ENCODE measurements at places on chromosomes 11 and 22. TPM values are rescaled to one million over a fixed set of nuclear protein-coding genes. Genes with fewer than 3 reads are reported as not detected.

GRCh38 chr11:17630936-17631335, 83.9 kb downstream of the OTOG start:
- DNase-seq: no peak

Gene CDC42EP1
- 15.4 TPM for total RNA-seq

Gene FGF4
- total RNA-seq: not detected

DNA sequence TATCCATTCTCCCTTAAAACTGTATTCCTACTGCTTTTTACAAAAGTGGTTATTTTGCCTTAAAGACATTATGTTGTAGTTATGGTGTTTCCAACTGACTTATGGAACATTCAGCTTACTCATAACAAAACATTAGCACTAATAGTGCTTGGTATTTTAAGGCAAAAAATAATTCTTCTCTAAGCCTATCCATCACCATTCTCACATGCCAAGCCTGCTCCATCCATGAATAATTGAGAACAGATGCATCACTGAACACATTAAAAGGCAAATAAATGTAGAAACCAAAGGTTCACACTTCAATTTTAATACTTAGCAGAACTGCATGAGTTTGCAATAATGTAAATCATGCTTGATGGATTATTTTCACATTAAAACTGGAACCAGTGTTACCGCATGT, 42.3 kb upstream of the DDI1 start:
- DNase-seq: no peak

- peak; percentile 93 for DNase-seq
These were observed 219.9 kb downstream of the MN1 start for GRCh38 chr22:27581688-27582087.

GRCh38 chr11:30811226-30811755, 225.1 kb upstream of the MPPED2 start:
- no peak for DNase-seq

- no peak for DNase-seq
These were observed 1.1 kb downstream of the YWHAH start for GRCh38 chr22:31945443-31945855.

DNA sequence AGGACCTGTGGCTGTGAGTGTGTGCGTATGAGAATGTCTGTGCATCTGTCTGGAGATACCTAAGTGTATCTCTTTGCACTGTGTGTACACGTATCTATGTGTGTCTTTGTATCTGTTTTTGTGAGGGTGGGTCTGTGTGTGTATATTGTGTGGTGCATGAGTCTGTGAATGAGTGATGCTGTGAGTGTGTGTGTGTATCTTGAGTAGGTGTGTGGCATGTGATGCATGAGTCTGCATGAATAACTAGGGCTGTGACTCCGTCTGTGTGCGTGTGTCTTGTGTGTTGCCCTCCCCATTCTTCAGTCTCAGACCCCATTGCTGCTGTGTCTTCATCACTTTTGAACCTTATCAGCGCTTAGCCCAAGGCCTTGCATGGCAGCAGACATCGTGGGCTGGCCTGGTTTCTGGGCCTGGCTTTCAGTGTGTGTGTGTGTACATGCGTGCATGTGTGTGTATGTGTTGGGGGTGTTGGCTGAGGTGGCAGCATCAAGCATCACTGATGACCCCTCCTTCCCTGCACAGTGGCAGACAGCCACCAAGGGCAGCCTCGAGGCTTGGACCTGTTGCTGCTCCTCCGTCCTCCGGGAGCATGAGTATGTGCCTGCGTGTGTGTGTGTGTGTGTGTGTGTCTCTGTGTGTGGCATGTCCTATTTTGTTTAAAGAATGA, 1.4 kb downstream of the SGSM1 start:
- no peak for DNase-seq

Gene BTBD18
- not detected for total RNA-seq

DNA sequence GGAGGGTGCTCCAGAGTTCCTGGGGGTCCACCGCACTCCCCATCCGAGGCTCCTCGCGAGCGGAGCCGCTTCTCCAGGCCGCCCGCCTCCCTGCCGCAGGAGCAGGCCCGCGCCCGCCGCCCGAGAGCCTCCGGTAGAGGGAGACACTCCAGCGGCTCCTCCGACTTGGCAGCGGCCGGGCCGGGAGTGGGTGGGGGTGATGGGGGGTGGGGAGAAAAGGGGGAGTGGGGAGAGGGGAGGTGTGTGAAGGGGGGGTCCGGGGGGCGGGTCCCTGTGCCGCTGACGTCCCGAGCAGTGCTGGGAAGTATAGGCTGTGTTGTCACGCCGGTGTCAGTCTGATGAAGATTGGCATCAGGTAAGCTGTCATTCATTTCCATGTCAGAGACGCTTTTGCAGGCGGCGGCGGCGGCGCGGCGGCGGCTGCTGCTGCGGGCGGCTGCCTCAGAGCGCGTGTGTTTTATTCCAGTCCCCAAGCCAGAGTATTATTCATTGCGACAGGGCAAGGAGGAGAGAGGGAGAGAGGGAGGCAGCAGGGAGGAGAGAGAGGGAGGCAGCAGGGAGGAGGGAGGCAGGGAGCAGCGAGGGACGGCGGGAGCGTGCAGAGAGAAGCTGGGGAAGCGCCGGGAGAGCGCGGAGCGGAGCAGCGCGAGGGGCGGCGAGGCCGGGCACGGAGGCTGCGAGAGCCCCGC, at the start of gene PKNOX2:
PKNOX2 (plus strand) TSS at position 330 of the 689 bp plus-strand sequence. CDS start 186,555 bp downstream, outside the sequence.
- DNase-seq: peak; percentile 84

Gene SHANK3
- total RNA-seq: 19.3 TPM

GRCh38 chr11:117045956-117046355, 52.3 kb downstream of the SIK3 start:
- no peak for DNase-seq

GRCh38 chr11:103494491-103494890, 385.3 kb downstream of the DYNC2H1 start:
- no peak for DNase-seq

Gene MPPED2
- 8.9 TPM for total RNA-seq

DNA sequence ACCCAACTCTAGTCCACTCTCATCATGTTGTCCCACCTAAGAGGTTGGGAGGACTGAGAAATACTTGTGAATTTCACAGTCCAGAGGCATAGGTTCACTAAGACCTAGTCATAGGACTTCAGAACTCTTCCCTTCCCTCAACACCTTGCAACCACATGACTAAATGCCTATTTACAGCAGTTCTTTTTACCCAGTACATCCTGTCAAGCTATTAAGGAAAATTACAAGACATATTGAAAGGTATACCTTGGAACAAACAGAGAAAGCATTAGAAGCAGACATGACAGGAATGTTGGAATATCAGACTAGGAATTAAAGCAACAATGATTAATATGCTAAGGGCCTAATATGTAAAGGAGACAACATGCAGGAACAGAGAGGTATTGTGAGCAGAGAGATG, 563.8 kb upstream of the LRRC4C start:
- DNase-seq: no peak

- no peak for DNase-seq
These were observed 1.9 kb downstream of the TMEM45B start for GRCh38 chr11:129817534-129818051.

Gene BSX
- total RNA-seq: not detected

- DNase-seq: peak; percentile 77
These were observed 17.7 kb downstream of the TXN2 start for GRCh38 chr22:36463783-36464184.

Gene B4GALNT4
- 0.94 TPM for total RNA-seq

DNA sequence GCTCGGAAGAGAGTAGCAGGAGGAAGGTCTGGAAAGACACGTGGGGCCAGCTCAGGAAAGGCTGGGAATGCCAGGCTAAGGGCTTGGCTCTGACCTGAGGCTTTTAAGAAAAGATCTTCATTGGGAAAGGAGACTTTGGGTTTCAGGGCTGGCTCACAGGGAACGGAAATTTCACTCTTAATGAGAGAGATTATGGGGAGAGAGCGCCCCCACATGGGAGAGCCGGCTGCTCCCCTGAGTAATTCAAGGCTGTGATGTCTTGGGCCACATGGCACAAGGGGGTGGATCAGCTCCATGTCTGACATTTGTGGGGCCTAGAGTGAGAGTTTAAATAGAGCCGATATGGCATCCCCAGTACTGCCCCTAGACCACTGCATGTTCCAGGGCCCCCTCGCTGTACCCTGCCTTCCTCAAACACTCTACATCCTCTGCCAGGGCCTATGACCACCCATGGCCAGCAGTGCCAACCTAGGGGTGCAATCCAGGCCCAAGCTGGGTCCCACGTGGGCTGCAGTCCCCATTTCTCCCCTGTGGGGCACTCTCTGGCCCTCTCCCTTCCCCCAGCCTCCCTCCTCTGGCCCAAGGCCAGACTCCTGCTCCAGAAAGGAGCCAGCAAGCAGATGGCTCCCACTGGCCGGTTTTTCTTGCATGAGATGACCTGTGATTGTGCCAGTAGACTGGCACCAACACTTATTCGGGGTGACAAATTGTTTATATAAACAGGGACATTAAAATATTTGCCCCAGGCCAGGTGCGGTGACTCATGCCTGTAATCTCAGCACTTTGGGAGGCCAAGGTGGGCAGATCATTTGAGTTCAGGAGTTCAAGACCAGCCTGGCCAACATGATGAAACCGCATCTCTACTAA, 75.2 kb downstream of the ISX start:
- no peak for DNase-seq

GRCh38 chr11:119343726-119344125, 2.8 kb downstream of the MFRP start:
- DNase-seq: no peak

DNA sequence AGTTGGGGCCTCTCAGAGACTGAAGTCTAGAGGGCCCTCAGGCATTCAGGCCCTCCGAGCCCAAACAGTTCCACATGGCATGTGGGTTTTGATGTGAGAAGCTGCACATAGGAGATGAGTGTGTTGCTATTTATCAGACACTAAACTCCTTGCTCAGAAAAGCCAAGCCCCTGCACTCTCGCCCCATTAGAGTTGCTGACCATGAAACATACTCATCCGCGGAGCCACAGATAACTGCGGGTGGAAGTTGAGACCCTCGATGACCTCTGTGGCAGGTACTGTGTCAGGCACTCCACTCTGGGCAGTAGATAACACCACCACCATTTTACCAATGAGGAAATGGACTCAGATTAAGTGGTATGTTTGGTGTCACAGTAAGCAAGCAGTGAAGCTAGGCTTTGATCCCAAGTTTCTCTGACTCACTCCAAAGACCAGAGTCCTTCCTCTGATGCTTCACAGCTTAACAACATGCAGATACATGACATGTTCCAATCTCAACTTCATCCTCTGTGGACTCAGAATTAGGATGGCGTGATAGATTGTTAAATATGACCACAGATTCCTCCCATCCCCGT, 202.1 kb downstream of the ADAMTS15 start:
- DNase-seq: no peak

GRCh38 chr11:95358511-95359340, 127.7 kb upstream of the SESN3 start:
- DNase-seq: peak; percentile 44

DNA sequence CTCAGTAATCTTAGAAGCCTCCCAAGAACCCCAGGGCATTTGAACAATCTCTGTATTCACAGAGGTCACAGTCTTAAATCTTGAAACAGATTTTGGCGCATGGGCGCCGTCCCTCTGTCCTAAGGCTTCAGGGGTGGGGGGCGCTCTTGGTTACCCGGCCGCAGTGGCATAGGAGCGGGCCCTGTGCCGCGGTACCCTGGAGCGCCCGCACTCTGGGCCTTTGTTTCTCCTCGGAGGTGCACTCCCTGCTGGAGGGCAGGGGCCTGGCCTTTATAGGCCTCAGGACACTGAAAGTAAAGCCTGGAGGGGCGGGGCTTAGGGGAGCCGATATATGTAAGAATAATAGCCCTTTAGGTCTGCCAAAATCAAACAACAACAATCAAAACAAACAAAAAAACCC, 197.3 kb upstream of the FOLH1 start:
- DNase-seq: no peak

GRCh38 chr22:33381531-33382406, 323.6 kb upstream of the SYN3 start:
- DNase-seq: no peak

DNA sequence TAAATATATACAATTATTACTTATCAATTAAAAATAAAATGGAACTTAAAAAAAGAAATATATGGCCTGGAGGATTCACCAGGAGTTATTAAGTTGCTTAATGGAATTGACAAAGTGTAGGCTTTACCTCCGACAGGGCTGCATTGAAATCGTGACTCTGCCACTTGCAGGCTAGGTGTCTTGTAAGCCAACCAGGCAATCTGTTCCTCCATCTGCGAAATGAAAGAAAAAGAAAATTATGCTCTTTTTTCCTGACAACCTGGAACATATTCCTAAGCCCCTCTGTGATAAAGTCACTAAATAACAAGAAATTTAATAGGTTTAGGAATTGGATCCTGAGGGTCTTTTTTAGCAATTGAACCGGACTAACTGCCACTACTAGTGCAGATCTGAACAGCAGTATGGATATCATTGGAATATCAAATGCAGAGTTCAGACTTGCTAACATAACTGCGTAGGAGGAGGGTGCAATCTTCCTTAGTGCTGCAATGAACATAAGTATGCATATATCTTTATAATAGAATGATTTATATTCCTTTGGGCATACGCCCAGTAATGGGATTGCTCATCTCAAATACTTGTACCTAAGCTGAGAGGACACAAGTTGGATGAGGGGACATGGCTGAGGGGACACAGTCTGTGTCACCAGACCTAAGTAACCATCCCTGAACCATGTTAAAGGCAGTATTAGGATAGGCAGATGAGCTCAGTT, 42.5 kb upstream of the CEP126 start:
- no peak for DNase-seq

GRCh38 chr11:126756855-126757254, 243.7 kb downstream of the KIRREL3 start:
- no peak for DNase-seq

- no peak for DNase-seq
These were observed 9.1 kb downstream of the SLN start for GRCh38 chr11:107702723-107703122.

GRCh38 chr11:10602366-10602765, 33.9 kb upstream of the LYVE1 start:
- DNase-seq: no peak

DNA sequence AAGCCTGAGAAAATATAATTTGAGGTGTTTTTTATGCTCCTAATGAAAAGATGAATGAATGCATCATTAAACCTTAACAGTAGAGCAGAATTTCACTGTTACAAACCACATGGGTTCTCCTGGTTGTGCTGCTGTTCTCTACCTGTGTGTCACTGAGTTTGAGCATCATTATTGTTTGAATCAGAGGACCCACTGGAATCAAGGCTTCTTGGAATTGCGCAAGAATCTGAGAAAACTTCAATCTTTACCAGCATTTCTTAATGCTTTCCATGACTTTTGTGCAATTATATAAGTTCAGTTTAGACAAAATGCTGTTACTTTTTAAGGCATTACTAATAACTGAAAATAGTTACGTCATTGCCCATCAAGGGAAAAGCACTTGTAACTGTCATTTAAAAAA, 18.8 kb upstream of the RBX1 start:
- no peak for DNase-seq

- peak; percentile 46 for DNase-seq
These were observed 37.7 kb downstream of the NTM start for GRCh38 chr11:131408025-131408640.

Gene RIC3
- 11.1 TPM for total RNA-seq

- DNase-seq: no peak
These were observed 1.7 kb upstream of the DIXDC1 start for GRCh38 chr11:111935317-111936039.

Gene ZBTB44
- 49.0 TPM for total RNA-seq

All from Right ventricle myocardium superior (tissue), 1 donor.